ENCODE measurements at places on chromosomes 1 and 21.

- no peak for DNase-seq
Observed at GRCh38 chr1:21065851-21066250, 110.8 kb downstream of the EIF4G3 start.

- DNase-seq = no peak
Observed at GRCh38 chr1:94425821-94426484, 7.8 kb downstream of the ABCD3 start.

- no peak for DNase-seq
Observed at GRCh38 chr1:67209521-67209920, 43.3 kb downstream of the IL23R start.

DNA sequence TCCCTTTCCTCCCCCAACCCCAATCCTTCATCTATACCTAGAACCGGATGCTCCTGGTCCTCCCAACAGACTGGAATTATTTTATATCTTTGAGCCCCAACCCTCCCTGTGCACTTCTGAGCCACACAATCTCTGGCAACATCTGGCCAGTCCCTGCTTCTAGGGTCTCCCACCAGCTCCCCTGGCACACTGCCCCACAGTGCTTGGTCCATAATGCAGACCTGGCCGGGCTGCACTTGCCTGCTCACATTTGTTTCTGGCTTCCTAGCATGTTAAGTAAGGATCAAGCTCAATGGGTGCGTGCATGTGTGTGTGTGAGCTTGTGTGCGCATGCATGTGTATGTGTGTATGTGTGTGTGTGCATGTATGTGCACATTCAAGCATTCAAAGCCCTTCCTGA, 8.8 kb downstream of the TRIM62 start:
- no peak for DNase-seq

GRCh38 chr1:3548156-3548893, 63.0 kb downstream of the MEGF6 start:
- no peak for DNase-seq
